Substantia nigra (tissue), 51 donors: ENCODE measurements at places on chromosomes 6 and 20.

GRCh38 chr6:24080711-24081110 lies 45.3 kb upstream of the NRSN1 start:
- no peak for DNase-seq

- no peak for DNase-seq
Measured at GRCh38 chr20:52676283-52676995, 295.7 kb upstream of the TSHZ2 start.

GRCh38 chr6:23334360-23334759 lies 765.0 kb downstream of the HDGFL1 start:
- no peak for DNase-seq

- DNase-seq: no peak
Measured at GRCh38 chr20:17701826-17702225, 2.1 kb downstream of the BANF2 start.

GRCh38 chr6:55496201-55496600 lies 82.8 kb downstream of the HMGCLL1 start:
- no peak for DNase-seq

- no peak for DNase-seq
Measured at GRCh38 chr6:168709991-168710390, 269.0 kb downstream of the SMOC2 start.

- no peak for DNase-seq
Measured at GRCh38 chr20:49098136-49098535, 52.0 kb downstream of the CSE1L start.

GRCh38 chr20:63060057-63060991 lies 53.6 kb upstream of the BHLHE23 start:
- DNase-seq: no peak

DNA sequence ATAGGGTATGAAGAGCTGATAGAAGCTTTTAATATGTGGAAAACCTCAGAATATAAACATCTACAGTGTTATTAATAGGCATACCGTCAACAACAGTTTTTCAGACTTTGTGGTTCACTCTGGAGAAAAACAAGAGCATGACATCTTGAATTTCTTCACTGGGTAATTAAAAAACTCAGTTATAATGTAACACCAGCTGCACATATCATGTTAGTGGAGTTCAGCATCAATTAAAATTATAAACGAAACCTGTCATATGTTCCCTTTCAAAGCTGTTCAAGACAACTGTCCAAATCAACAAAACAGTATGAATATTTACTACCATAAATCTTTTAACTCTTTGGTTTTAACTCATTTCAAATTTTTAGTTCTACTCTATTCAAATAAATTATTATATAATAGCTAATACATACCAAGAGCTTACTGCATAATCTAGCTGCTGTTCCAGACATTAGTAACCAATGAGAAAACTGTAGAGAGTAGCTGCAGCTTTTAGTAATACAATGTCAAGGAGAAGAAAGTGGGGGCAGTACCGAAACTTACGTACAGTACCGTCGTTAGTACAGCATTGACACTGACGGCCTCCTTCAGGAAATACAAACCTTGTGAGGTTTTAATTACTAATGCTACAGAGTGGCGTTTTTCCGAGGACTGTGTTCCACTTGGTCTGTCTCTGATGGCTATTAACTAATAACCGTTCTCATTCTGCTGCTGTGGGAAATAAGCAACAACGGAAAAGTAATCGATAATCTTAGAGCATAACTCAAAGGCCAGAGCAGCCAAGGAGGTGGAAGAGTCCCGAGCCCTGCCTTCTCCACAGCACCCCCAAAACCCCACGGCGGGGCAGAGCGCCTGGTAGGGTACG lies 532 bp upstream of the PM20D2 start:
- no peak for DNase-seq

GRCh38 chr6:35370785-35371493 lies 28.6 kb downstream of the PPARD start:
- no peak for DNase-seq

GRCh38 chr6:122604676-122605075 lies 5.5 kb upstream of the PKIB start:
- no peak for DNase-seq

DNA sequence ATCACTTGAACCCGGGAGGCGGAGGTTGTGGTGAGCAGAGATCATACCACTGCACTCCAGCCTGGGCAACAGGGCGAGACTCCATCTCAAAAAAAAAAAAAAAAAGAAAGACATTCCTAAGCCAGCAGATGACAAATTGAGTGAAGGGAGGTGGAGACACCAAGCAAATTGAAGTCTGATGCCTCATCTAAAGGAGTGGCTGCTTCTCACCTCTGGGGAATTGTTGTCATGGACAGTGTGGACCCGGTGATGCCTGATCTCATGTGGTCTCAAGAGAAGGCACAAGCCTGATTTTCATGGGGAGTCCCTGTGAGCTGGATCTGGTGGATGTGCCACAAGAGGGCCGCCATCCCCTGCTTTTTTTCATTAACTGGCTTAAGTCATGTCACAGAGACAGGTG lies 272.0 kb downstream of the ZNF217 start:
- DNase-seq: no peak

- no peak for DNase-seq
Measured at GRCh38 chr20:62116558-62117361, 5.5 kb upstream of the LSM14B start.

DNA sequence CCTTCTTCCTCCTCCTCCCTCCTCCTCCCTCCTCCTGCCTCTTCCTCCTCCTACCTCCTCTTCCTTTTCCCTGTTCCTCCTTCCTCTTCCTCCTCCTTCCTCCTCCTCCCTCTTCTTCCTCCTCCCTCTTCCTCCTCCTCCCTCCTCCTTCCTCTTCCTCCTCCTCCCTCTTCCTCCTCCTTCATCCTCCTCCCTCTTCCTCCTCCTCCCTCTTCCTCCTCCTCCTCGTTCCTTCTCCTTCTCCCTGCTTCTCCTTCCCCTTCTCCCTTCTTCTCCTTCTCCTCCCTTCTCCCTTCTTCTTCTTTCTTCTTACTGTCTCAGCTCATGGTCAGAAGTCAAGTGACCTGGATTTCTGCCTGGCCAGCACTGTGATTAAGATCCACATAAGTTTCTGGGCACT lies 7.7 kb downstream of the MAS1 start:
- DNase-seq: no peak

DNA sequence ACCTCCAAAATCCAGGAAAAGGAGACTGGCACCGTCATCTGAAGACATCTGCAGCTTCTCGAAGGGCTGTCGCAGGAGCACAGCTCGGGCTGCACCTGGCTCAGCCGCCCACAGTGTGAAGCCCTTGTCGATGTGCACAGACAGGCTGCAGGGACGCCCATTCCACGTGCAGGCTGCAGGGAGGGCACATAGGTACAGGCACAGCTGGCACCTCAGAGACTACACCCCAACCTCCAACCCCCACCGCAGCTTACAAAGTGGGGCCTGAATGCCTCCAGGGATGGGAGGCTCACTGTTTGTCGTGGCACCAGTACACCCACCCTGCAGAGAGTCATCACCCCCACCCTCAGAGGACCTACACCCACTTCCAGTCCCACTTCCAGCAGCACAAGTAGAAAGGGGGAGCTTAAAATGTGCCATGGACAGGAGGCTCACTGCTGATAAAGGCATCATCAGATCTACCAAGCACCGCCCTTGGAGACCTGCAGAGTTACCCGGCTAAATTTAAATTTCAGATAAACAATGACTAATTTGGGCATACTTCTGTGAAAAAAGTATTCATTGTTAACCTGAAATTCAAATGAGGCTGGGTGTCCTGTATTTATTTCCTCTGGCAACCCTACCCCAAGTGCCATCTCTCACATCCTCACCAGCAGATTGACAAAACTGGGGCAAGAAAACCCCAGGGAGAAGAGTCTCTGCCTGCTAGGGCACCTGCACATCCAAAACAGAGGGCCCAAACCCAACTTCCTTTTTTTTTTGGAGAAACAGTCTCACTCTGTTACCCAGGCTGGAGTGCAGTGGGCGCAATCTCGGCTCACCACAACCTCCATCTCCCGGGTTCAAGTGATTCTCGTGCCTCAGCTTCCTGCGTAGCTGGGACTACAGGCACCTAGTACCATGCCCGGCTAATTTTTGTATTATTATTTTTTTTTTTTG lies 7.7 kb upstream of the CDK5RAP1 start:
- DNase-seq: no peak

GRCh38 chr6:21420146-21420878 lies 173.2 kb upstream of the SOX4 start:
- DNase-seq: no peak

GRCh38 chr6:3419624-3420272 lies 37.1 kb downstream of the SLC22A23 start:
- no peak for DNase-seq
